ENCODE measurements at places on chromosomes 1 and 21. TPM values are rescaled to one million over a fixed set of nuclear protein-coding genes. Genes with fewer than 3 reads are reported as not detected.

The PRAMEF33 gene
- not detected for total RNA-seq

The FCRL1 gene
- not detected for total RNA-seq

The SPATA1 gene
- 0.74 TPM for total RNA-seq

The CA14 gene
- total RNA-seq: not detected

The GFI1 gene
- total RNA-seq: 0.16 TPM

The PRAMEF27 gene
- total RNA-seq: not detected

DNA sequence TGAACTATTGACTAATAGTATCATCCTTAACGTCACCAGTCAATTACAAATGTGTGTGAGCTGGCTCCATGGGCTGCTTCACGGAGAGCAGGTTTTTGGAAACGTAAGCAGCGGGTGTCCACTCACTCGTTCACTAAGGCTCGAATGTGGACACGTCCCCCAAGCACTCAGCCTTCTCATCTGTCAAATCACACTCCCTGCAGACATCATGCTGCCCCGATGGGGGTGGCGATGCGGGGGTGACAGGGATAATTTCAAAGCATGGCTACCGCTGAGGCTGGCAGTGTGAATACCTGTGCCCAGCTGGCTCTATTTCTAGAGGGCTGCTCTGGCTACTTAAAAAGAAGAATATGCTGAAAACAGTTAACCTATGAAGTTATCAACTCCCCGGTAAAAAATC lies 71.3 kb downstream of the CAPZB start:
- no peak for DNase-seq

All from SJSA1 (cell line).